ENCODE measurements at places on chromosomes 1 and 21.

DNA sequence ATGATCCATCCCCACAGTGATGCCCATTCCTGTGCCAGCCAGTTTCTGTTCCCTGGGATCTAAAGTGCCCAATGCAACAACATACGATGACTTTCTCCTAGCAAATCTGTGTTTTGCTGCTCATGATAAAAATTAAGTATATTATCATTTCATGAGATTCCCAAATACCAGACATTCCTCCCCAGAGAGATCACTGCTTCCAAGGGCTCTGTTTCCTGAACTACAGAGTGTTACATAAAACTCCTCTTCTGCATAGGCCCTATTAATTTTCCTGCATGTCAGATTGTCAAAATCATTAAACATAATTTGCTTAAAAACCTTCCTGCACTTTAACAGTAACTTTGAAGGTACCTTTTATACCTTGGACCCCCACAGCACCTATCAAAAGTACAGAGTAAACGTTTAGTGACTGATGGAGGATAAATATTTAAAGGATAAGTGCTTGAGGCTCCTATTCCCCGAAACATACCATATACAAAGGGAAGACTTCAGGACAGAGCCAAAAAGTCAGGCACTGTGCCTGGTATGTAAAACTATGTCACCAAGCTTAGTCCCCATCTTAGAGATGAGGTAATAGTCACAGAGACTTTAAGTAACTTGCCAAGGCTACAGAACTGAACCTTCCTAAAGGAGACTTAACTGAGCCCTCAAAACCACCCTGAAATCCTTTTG, 50.2 kb downstream of the SLC25A24 start:
- no peak for DNase-seq

GRCh38 chr1:25819491-25820246, at the start of gene MTFR1L:
MTFR1L (plus strand) TSS chr1:25819954; CDS start chr1:25823105, 3,151 bp downstream.
- peak; percentile 95 for DNase-seq

GRCh38 chr1:248818505-248819374, 7.0 kb downstream of the SH3BP5L start:
- DNase-seq = no peak

GRCh38 chr21:44866780-44867179, 6.7 kb downstream of the PTTG1IP start:
- DNase-seq = no peak

- DNase-seq = no peak
Observed at GRCh38 chr1:35717911-35718476, 690 bp downstream of the C1orf216 start.

All from kidney (tissue), 22 donors.